ENCODE measurements at places on chromosomes 12 and 14.

GRCh38 chr12:18130851-18131250 is 40.9 kb upstream of the RERGL start:
- no peak for DNase-seq

- DNase-seq = no peak
Observed at GRCh38 chr12:42679466-42679865, 89.9 kb upstream of the PRICKLE1 start.

- no peak for DNase-seq
Observed at GRCh38 chr12:129067491-129067890, 214.2 kb downstream of the GLT1D1 start.

- DNase-seq = no peak
Observed at GRCh38 chr12:63941166-63941800, 96.8 kb downstream of the SRGAP1 start.

- no peak for DNase-seq
Observed at GRCh38 chr12:90460681-90461080, 494.3 kb downstream of the CCER1 start.

GRCh38 chr12:38601949-38602348 is 285.4 kb downstream of the ALG10B start:
- DNase-seq = no peak

GRCh38 chr12:82008251-82008650 is 249.1 kb upstream of the PPFIA2 start:
- no peak for DNase-seq

DNA sequence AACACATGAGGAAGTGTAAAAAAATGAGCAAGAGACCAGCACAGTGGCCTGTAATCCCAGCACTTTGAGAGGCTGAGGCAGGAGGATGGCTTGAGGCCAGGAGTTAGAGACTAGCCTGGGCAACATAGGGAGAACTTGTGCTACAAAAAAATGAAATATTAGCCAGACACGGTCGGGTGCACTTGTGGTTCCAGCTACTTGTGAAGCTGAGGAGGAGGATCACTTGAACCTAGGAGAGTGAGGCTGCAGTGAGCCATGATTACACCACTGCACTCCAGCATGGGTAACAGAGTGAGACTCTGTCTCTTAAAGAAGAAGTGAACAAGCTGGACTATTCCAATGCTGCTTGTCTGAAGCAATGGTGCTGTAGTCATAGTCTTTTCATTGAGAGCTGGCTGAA is 36.3 kb upstream of the MAP3K9 start:
- DNase-seq = no peak

- no peak for DNase-seq
Observed at GRCh38 chr14:99872786-99873440, 79.7 kb downstream of the EML1 start.

DNA sequence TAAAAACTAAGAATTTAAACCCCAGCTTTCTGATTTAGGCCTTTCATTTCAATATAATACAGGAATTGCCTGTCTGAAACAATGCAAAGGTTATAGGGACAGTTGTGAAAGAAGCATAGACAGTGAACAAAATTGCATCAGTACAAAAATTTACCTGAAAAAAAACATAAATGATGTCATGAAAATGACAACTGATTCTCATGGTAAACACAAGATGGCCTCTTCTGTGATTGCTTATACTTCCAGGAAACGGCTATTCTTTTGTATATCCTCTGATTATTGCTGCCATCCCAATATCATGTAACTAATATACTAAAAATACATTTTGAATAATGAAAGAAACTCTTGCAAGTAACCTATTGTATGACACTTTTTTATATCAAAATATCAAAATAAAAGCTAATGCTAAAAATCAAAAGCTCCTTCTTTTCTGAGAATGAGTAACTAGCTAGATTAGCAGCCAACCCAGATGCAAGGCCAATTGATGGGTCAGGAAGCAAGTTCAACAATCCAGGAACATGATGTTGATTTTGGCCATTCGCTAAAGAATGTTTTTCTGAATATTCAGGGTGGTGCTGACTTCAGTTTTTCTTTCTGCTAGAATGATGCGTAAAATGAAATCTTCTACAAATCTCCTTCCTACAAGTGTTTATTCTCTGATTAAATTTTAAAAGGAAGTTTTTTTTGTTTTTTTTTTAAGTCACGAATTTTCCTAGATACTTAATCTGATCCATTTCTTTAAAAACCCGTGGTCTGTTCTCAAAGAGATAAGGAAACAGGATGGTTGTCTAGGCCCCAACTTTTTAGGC is 83.6 kb downstream of the ALX1 start:
- DNase-seq = no peak

GRCh38 chr14:52690983-52691760 is 4.2 kb downstream of the ERO1A start:
- no peak for DNase-seq

DNA sequence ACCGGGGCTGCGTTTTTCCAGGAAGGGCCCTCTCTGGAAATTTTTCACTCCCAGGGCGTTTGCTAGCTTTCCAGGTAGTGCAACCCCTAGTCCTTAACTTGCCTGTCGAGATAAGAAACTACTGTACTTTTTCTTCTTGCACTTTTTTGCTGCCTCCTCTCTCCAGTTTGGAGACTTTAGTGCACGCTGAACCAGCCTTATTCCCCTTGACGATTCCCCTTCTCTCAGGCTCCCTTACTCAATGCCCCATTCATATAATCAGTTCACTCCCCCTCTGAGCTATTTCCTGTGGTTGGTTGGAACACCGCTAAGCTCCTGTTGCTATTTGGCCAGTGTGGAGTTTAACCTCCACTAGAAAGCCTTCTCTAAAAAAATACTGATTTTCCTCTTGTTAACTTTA is 682 bp downstream of the CREBL2 start:
- DNase-seq = peak; percentile 28

DNA sequence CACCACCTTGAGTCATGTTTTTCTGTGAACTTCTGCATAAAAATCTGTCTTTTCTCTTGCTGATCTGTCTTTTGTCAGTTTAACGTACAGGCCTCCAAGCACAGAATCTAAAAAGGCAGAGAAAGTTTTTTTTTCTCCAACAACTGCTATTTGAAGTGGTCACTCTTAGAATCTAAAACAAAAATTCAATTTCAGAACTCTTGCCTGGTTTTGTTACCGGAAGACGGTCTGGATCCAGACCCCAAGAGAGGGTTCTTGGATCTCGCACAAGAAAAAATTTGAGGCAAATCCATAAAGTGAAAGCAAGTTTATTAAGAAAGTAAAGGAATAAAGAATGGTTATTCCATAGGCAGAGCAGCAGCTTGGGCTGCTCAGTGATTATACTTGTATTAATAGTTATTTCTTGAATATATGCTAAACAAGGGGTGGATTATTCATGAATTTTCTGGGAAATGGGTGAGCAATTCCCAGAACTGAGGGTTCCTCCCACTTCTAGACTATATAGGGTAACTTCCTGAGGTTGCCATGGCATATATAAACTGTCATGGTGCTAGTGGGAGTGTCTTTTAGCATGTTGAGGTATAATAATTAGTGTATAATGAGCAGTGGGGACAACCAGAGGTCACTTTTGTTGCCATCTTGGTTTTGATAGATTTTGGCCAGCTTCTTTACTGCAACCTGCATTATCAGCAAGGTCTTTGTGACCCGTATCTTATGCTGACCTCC is 150.0 kb upstream of the PLEKHA5 start:
- DNase-seq = no peak

GRCh38 chr12:22228022-22228875 is 106.3 kb downstream of the ST8SIA1 start:
- no peak for DNase-seq

- no peak for DNase-seq
Observed at GRCh38 chr12:93550748-93551611, 21.5 kb upstream of the SOCS2 start.

DNA sequence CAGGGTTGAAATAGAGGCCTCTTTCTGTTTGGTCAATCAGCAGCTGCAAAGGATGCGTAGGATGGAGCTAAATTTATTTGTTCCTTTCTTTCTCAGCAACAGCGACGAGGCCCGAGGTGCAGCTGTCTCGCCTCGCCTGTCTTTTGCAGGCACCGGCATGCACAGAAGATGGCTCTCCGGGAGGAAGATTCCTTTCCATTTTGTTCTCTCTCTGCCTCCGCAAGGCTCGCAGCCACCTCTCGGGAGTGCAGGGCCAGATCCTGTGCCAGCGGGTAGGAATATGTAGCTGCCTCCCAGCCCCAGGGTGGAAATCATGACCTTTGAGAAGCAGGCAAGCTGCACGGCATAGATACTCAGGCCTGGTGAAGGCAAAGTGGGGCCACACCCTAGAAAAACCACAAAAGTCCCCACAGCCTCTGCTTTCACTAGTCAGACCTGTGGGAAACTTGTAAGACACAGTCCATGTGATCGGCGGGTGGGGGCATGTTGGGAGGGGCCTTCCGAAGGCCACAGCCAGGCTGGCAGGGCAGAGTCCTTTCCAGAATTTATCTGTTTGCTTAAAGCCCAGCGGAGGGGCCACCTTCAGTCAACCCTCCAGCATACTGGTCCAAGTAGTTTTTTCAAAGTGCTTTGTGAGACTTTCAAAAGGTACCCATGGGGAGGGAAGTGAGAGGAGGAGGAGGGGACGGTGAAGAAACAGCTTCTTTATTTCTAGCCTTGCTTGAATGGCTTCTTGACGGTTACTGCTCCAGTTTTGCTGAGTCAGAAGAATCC is at the start of gene MAP1LC3B2:
Gene MAP1LC3B2, plus strand, starts transcription at position 220 of the 774 bp plus-strand sequence. CDS start 16,562 bp downstream, outside the sequence.
- DNase-seq = peak; percentile 47

DNA sequence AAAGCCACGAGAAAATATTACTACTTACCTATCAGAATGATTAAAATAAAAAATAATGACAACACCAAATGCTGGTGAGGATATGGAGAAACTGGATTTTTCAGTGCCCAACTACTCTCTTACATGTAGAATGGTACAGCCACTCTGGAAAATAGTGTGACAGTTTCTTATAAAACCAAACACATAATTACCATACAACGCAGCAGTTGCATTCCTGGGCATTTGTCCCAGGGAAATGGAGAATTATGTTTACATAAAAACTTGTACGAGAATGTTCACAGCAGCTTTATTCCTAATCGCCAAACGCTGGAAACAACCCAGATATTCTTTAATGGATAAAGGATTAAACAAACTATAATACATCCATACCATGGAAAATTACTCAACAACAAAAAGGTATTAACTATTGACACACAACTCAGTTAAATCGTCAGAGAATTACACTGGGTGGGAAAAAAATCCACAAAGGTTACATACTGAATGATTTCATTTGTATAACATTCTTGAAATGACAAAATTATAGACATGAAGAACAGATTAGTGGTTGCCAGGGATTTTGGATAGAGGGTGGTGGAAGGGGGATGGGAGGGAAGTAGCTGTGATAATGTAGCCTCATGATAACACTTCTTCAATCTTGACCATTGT is 35.4 kb downstream of the TAOK3 start:
- no peak for DNase-seq

GRCh38 chr12:53585448-53586125 is 40.6 kb downstream of the ATF7 start:
- DNase-seq = no peak

GRCh38 chr12:46547421-46548354 is 175.1 kb upstream of the SLC38A2 start:
- no peak for DNase-seq

GRCh38 chr14:91743305-91743653 is 11.4 kb upstream of the CATSPERB start:
- no peak for DNase-seq

DNA sequence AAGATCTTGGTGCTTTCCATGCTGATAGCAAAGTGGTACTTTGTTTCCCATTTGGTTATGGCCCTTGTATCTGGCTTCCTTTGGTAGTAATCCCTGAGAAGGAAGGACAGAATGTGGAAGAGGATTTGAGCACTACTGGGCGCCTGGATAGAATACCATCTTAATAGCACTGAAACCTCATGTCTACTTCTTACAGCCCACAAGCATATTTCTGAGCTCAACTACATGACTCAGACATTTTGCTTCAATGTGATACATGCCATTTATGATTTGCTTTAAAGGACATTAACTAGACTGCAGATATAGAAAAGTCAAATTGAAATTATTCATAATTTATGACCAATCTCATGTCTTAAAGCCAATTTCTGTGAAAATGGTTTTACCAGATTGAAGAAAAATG is 80.4 kb downstream of the LIN7A start:
- no peak for DNase-seq

GRCh38 chr14:52700701-52701172 is 5.4 kb upstream of the ERO1A start:
- DNase-seq = no peak

DNA sequence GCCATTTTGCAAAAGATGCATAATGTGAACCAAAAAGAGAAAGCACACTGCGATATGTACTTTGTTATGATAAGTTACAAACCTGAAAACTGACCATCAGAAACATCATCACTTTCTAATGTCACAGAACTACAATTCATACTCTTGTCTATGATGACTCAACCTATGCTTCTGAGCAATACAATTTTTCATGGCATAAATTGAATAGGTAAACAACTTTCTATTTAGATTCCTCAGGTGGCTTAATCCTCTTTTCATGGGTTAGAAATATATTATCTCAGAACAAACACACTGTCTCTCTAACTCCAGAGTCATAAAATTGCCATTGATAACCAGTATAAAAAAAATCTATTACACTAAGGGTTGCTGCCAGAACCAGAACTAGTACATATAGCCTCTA is 1715.0 kb upstream of the FLRT2 start:
- DNase-seq = no peak

DNA sequence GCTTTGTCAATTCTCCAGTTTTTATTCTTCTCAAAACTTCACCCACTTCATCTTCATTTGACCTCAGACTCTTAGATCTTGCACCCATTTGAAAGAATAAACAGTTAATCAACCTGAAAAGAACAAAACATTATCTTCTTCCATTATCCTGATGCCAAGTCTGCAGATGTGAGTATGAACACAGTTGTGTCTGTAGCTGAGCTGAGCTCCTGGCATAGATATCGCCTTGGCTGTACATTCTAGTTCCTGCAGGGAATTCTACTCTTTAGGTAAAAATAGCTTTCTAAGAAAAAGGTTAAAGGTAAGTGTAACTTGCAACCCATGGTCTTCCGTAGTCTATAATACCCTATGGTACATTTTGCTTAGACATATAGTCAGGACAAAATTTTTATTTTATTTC is 169.7 kb downstream of the KCNA5 start:
- no peak for DNase-seq

- no peak for DNase-seq
Observed at GRCh38 chr12:12845794-12846243, 32.7 kb downstream of the DDX47 start.

- DNase-seq = peak; percentile 58
Observed at GRCh38 chr12:107319533-107320032, 226.2 kb upstream of the CRY1 start.

GRCh38 chr14:92173668-92174067 is 51.9 kb downstream of the CPSF2 start:
- DNase-seq = no peak

GRCh38 chr12:105342464-105342863 is 12.0 kb downstream of the C12orf75 start:
- no peak for DNase-seq

All from CD8-positive, alpha-beta T cell (primary cell).